ENCODE measurements at places on chromosomes 6 and 20.

DNA sequence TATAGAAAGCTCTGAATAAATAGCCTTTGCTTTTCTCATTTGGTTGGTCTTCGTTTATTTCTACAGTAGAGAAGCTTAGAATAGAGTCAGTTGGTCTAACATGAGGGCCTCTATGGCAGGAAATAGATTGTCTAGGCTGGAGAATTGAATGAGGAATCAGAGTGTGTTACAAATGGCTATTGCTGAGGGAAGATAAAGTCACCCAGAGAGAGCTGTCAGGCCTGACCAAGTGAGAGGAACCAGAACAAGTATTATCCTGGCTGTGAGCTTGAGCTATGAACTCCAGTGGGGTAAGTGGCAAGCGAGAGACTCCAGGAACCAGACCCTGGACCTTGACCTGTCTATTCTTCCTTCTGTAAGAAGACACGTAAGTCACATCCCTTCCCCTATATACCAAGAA is 353.1 kb downstream of the CD83 start:
- peaks cover 17% of the 10 kb centered on the region for H3K27me3 ChIP-seq
- H3K27ac ChIP-seq, result no peak overlapping the region
- H3K36me3 ChIP-seq, result no peaks in the 10 kb centered on the region
- H3K4me1 ChIP-seq, result no peaks in the 10 kb centered on the region
- no peak overlapping the region for H3K4me3 ChIP-seq
- no peak for DNase-seq

DNA sequence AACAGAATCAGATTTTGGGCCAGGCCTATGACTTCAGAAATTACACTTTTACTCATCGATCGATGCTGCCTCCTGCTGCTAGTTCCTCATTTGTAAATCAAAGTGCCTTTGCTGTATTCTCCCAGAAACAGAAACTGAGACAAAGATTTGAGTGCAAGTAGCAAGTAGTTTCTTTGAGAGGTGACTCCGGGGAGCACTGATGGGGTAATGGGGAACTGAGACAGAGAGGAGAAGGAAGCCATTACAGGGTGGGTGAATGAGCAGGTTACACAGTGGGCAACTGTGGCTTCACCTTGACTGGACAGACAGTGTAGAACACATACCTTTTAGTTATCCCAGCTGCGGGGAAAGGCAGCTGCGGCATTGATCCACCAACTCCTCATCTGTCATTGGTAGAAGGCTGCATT is 9.7 kb upstream of the CD40 start:
- H3K4me1 ChIP-seq, result no peaks in the 10 kb centered on the region
- no peak for DNase-seq
- no peak overlapping the region for H3K4me3 ChIP-seq

DNA sequence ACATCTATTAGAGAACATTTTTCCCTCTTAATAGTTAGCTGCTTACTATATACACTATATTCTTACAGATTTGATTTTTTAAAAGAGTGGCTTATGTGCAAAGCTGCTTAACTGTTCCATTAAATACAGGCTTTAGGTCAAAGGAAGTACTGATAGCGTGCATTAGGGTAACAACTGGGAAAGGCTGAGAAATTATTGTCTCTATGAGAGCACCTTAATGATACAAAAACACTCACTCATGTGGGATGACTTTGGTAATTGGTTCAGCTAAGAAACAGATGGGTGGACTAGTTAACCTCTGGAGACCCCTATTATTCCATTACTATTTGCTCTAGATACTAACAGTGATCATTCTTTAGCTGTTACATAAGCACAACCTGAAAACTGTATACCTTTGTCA is 4.0 kb downstream of the DCDC2 start:
- DNase-seq, result no peak
- H3K27ac ChIP-seq, result no peak overlapping the region
- no peak overlapping the region for H3K4me3 ChIP-seq
- peaks cover 4% of the 10 kb centered on the region for H3K36me3 ChIP-seq
- H3K4me1 ChIP-seq, result peaks cover 8% of the 10 kb centered on the region
- peaks cover 32% of the 10 kb centered on the region for H3K27me3 ChIP-seq

- H3K4me3 ChIP-seq, result no peak overlapping the region
- no peak for DNase-seq
- H3K27me3 ChIP-seq, result peaks cover 27% of the 10 kb centered on the region
- H3K4me1 ChIP-seq, result peaks cover 4% of the 10 kb centered on the region
- no peaks in the 10 kb centered on the region for H3K36me3 ChIP-seq
These were observed 9.0 kb upstream of the NCOA6 start for GRCh38 chr20:34834459-34834893.

GRCh38 chr20:52589251-52589812 is 382.8 kb upstream of the TSHZ2 start:
- H3K27ac ChIP-seq, result no peak overlapping the region
- H3K27me3 ChIP-seq, result peaks cover 7% of the 10 kb centered on the region
- no peak for DNase-seq
- H3K4me1 ChIP-seq, result no peaks in the 10 kb centered on the region

- H3K27me3 ChIP-seq, result no peaks in the 10 kb centered on the region
- H3K4me3 ChIP-seq, result no peak overlapping the region
- H3K4me1 ChIP-seq, result no peaks in the 10 kb centered on the region
- no peak overlapping the region for H3K27ac ChIP-seq
- no peak for DNase-seq
These were observed 46.3 kb downstream of the BTBD9 start for GRCh38 chr6:38593409-38593808.

GRCh38 chr6:130143709-130144108 is 79.0 kb downstream of the SAMD3 start:
- H3K36me3 ChIP-seq, result peaks cover 69% of the 10 kb centered on the region
- H3K27ac ChIP-seq, result peak overlapping the region; percentile 79
- H3K4me3 ChIP-seq, result no peak overlapping the region
- H3K4me1 ChIP-seq, result peaks cover 51% of the 10 kb centered on the region
- no peaks in the 10 kb centered on the region for H3K27me3 ChIP-seq
- DNase-seq, result no peak

DNA sequence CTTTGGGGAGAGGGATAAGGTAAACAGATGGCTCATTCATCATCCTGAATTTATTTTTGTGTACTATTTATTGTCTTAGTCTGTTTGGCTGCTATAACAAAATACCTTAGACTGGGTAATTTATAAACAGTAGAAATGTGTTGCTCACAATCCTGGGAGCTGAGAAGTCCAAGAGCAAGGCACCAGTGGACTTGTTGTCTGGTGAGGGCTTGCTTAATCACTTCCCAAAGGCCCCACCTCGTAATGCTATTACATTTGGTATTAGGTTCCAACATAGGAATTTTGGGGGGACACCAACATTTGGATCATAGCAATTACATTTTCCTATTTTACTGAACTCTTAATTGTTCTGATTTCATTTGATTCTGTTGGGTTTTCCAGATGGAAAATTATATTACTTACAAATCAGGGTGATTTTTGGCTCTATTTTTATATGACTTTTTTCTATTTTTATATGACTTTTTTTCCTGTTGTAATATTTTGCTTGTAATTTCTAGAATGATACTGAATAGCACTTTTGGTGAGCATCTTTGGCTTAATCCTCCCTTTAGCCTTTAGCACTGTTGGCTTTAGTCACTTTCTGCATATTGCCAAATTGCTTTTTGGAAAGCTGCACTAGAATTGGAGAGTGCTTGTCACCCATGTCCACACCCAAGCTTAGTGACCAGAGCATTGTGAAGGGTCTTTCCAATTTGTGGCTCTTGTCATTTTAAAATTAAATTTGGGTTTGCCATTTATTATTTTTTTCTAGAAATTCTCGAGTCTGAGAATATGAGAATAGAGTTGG is 43.7 kb upstream of the TULP4 start:
- no peak overlapping the region for H3K4me3 ChIP-seq
- H3K27ac ChIP-seq, result no peak overlapping the region
- H3K36me3 ChIP-seq, result no peaks in the 10 kb centered on the region
- DNase-seq, result no peak
- peaks cover 13% of the 10 kb centered on the region for H3K4me1 ChIP-seq
- H3K27me3 ChIP-seq, result no peaks in the 10 kb centered on the region
